Left cardiac atrium (tissue), 4 donors: ENCODE measurements at places on chromosomes 6 and 20. TPM values are rescaled to one million over a fixed set of nuclear protein-coding genes. Genes with fewer than 3 reads are reported as not detected.

DNA sequence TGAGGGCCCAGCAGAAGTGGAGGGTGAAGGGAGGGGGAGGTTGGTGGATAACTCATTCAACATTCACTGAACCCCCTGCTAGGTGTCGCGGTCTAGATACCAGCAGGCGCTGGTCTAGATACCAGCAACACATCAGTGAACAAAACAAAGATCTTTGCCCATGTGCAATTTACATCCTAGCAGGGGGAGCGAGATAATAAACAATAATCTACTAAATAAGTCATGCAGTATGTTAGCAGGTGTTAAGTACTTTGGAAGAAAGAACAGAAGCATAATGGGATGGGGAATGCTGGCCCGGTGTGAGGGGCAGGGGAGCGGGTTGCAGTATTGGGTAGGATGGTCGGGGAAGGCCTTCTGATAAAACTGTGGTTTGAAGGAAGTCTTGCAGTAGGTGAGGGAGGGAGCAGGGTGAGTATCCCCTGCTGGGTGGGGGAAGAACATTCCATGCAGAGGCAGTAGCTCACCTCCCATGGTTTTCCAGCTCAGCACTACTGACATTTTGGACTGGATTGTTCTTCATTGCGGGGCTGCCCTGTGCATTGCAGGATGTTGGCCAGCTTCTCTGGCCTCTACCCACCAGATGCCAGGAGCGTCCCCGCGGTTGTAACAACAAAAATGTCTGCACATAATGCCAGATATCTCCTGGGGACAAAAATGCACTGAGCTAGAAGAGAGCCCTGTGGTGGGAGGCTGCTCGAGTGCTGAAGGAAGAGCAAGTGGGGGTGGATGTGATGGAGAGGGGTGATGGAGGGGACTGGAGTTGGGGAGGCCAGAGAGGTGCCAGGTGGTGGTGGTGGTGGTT lies 117.3 kb downstream of the TOX2 start:
- DNase-seq = no peak

The TAF8 gene
- total RNA-seq = 20.5 TPM

The ZNF318 gene
- total RNA-seq = 9.8 TPM

The PBOV1 gene
- not detected for total RNA-seq

The BPIFB1 gene
- total RNA-seq = not detected

The UNC93A gene
- total RNA-seq = not detected

DNA sequence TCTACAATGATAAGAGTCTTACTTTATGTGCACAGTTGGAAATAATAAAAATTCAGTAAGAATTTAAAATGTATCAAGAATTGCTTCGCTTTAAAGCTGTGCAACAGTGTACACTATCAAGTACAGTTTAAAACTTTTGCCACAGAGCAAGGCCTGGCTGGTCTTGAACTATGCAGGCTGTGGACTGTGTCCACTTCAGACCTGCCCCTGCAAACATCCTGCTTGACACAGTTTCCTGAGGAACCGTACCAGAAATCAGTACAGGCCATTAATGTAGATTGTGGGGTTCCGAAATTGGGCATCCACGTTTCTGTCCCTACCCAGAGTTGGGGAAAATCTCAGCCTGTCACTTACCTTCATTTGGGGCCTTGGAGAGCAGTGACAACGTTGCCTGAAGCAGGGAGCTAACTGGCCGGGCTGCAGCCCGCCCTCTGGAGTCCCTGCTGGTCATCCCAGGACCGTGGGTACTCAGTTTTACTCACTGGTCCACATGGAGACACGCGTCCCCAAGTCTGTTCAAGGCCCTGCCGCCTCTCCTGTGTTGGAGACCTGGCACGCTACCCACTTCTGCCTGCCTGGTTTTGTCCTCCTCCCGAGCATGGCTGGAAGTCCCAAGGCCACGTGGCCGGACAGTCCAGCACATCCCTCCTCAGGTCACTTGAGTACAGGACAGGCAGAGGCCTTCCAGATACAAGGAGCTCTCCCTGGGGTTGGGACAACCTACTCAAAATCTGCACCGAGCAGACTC lies 8.4 kb downstream of the NINL start:
- DNase-seq = no peak

- DNase-seq = no peak
Measured at GRCh38 chr6:155543166-155543847, 87.7 kb upstream of the NOX3 start.

The TBC1D32 gene
- 2.7 TPM for total RNA-seq

DNA sequence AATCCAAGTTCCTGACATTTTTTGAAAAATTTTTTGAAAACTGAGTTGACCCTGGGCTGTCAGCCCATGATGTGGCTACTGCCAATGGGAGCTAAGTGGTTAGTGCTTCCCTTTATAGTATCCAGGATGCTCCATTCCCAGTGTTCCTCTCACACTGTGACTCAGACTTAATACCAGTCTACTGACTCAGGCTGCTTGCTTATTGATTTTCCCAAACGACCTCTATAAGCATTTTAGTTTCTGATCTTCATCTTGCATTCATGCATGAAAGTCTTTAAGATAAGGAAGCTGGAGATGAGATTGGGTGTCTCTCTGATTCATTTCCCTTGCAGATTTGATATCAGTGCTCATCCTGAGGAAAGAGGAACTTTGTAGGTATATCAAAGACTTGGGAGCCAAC lies 560.0 kb downstream of the TBC1D32 start:
- no peak for DNase-seq

DNA sequence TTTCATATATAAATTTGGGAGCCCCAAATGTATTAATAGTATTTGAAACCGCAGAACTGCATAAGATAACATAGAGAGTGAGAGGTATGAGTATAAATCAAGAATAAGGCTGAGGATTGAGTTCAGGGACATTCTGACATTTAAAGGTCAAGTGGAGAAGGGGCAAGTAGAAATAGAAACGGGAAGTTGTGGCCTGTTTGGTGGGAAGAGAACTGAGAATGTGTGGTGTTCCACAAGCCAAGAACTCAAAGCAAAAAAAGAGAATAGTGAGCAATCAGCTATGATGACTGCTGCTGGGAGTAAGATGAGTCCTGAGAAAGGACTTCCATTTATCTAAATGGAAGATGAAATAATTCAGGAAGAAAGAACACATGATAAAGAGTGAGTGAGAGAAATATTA lies 418.4 kb downstream of the CD109 start:
- no peak for DNase-seq

DNA sequence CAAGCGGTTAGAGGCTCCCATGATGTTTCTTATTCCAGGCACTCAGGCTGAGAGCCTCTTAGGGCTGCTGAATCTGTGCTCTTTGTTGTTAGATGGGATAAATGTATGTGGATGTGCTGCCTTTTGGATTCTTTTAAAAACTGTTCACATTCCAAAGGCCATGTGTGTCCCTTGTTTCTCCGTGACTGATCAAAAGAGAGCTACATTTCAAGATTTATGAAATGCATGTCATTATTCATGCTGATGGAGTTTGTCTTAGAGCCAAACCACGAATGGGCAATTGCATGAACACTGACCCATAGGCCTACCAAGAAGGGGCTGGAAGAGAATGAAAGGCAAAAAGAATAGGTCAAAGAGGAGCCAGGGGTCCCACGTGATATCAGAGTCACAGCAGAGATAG lies 104.9 kb upstream of the TSHZ2 start:
- no peak for DNase-seq

The BPIFB4 gene
- total RNA-seq = not detected

- peak; percentile 49 for DNase-seq
Measured at GRCh38 chr6:7085911-7086310, 21.9 kb upstream of the RREB1 start.

- peak; percentile 55 for DNase-seq
Measured at GRCh38 chr20:50572938-50573777, 63.0 kb downstream of the PTPN1 start.

The TXLNB gene
- 60.4 TPM for total RNA-seq

DNA sequence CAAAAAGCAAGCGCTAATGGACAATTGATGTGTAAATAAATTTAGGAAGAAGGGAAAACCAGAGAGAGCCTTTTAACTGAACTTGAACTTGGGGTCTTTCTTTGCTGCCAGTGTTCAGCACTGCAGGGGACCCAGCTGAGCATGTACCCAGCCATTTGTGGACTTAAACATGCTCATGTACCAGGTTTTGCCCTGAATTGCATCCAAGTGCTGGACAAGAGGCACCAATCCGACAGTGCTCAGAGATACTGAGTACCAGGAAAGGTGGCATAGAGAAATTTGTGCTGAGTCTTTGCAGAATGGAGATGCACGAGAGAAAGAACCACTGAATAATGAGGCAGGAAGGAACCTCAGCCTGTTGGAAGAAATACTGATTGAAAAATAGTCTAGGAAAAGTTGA lies 16.0 kb downstream of the AKAP12 start:
- DNase-seq = no peak

The CARMIL1 gene
- 10.8 TPM for total RNA-seq

- no peak for DNase-seq
Measured at GRCh38 chr6:42138190-42138589, 4.2 kb downstream of the C6orf132 start.

The KCNK16 gene
- total RNA-seq = not detected

The SLPI gene
- 86.7 TPM for total RNA-seq

GRCh38 chr6:140202964-140203515 lies 828.6 kb upstream of the CITED2 start:
- no peak for DNase-seq

The ARMC12 gene
- total RNA-seq = 0.29 TPM

GRCh38 chr6:69584913-69585729 lies 211.7 kb downstream of the LMBRD1 start:
- no peak for DNase-seq

DNA sequence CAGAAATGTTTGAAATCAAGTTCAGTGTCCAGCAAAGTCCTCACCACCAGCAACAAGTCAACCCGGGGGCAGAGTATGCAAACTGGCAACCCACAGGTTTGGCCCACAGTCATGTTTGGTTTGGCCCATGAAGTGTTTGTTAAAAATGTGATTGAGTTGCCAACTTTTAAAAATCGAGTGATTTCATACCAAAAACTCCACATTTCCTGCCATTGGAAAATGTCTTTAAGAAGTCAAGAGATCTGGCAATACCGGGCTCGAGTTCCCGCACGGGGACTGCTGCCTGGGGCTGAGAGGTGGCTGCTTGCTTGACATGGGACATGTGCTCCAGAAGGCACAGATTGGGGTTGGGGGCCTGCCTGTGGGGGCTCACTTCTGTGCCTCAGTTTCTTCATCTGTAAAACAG lies 36.1 kb downstream of the PREX1 start:
- DNase-seq = no peak

The SLC35D3 gene
- total RNA-seq = not detected
